Activated T-cell treated with anti-CD3 and anti-CD28 coated beads for 4 hours (primary cell): ENCODE measurements at places on chromosomes 5 and 9.

- no peak for DNase-seq
These were observed 820.0 kb upstream of the SEMA6A start for GRCh38 chr5:117394506-117395157.

DNA sequence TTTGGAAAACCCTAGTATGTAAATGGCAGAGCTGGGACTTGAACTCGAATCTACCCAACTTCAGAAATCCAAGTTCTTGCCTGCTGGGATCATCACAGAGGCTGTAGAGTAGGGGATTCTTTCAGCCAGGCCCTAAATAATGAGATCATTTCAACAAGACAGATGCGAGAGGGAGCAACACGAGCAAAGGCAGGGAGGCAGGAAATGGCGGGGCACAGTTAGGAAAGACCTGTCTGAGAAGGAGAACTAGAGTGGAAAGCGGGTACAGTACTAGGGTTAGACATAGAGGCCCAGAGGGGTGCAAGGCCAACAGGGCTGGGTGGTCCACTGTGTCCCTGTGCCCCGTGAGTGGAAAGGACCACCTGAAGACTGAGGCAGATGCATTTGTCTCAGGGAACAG, 46.1 kb downstream of the MVB12B start:
- no peak for DNase-seq

DNA sequence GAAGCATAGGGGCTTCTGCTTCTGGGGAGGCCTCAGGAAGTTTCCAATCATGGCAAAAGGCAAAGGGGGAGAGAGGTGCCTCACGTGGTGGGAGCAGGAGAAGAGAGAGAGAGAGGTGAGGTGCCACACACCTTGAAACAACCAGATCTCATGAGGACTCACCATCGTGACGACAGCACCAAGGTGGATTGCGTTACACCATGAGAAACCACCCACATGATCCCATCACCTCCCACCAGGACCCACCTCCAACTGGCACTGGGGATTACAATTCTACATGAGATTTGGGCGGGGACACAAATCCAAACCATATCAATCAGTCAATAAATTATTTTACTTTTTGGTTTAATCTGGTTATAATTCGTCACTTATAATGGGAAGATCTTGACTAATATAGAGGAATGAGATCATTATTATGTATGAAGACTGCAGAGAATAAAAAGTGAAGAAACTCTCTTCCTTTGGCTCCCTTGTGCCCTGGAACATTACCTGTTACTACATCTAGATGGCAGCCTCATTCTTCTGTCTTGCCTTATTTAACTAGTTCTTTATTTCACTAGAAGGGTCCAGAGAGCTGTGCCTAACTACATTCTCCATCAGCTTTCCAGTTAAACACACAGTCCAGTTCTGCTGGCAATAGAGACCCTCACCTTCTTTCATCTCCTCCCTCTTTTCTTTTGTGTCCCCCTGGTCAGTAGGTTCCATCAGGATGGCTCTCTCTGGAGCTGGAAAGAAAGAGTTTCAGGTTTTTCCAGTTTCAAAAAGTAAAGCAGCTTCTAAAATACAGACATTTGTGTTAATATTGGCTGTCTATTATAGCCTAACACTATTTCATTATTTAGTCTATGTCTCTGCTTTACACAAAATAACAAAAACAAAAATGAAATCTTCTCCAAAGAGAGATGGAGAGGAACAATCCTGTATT, 21.7 kb upstream of the SPINK7 start:
- DNase-seq = no peak

GRCh38 chr5:41670216-41670615, 159.8 kb upstream of the PLCXD3 start:
- no peak for DNase-seq

DNA sequence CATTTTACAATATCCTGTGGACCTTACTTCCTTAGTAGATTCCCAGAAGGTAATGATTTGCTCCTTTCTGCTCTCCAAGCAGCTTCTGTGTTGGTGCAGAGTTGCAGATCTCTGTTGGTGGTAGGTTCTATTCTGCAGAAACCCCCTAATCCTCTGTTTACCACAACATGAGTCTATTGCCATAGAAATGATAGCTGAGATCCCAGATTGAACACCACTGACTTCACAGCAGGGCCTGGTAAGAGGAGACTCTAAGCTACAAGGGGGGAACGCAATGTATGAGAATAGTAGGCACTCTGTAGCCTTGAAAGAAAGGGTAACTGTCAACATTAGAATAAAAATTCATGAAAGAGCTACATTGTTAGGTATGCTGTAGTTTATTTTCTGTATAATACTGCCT, 59.5 kb downstream of the MUSK start:
- DNase-seq = no peak

GRCh38 chr5:75363726-75364495, 26.9 kb downstream of the HMGCR start:
- DNase-seq = no peak

- DNase-seq = peak; percentile 55
These were observed 121.6 kb downstream of the FBXL17 start for GRCh38 chr5:108260117-108260857.

- no peak for DNase-seq
These were observed 31.8 kb downstream of the NR6A1 start for GRCh38 chr9:124739360-124739759.

DNA sequence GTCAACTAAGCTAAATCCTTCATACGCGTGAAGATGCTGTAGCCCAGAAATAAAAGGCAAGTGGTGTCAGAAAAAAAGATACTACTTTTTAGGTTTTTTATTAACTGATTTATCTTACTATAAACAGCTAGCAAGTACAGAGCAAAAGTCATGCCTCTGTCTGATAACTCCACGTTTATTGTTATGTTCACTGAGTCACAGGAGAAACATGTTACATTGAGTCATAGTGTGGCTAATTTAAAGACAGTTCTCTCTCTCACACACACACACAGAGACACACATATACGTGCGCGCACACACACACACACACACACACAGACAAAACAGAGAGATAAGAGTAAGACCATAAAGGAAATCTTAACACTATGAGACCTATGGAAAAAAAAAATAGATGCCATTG, 770.0 kb upstream of the CDH10 start:
- DNase-seq = no peak

DNA sequence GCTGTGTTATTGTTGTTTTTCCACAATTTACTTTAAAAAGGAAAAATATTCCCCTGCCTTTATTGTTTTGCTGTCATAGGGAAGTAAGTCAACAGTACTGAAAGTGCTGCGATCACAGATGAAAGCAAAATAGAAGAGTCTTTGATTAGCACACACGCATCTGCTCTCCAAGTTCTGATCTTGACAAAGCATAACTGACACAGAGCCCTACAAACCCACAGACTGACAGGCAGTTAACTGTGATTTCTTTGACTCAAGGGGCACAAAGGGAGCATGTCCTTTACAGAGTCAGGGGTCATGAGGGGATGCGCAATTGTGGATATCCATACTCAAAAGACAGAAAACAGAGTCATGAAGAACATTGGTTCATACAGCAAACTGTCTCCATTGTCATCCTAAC, 123.7 kb downstream of the SNCAIP start:
- DNase-seq = no peak

- DNase-seq = no peak
These were observed 29.3 kb downstream of the ATP6V0E1 start for GRCh38 chr5:173012882-173013281.

DNA sequence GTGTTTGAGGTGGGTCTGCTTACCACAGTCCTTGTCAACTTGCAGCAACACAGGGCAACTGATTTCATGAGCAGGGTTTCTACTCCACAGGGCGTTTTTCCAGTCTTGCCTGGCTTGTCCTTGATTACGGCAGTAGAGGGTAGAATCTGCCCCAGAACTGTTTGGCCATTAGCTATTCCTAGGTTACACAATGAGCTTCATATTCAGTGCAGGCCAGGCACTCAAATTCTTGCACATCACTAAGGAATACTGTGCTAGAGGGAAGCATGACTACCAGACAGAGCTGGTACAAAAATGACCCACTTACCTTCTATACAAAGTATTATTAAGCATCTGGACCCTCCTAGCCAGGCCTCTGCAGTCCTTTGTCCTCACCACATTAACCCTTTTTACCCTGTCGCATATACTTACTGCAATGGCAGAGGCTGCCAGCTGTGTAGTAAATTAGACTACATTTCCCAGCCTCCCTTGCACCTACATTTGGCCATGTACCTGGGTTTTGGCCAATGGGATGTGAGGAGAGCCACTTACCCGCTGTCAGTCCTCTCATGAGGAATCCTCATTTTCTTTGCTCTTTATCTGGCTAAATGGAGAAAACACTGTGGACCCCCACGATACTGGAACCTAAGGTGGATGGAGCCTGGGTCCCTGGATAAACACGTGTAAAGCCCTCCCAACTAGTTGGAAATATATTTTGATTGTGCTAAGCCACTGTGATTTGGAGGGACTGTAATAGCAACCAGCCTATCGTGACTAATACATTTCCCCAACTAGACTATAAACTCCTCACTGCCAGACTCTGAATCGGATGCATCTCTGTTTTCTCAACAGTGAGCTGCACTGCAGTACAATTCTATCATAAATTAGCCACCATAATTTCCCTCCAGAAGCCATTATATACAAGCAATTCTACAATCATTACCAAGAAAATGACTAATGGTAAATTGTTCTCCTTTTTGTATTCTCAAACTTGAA, 218.7 kb downstream of the GLIS3 start:
- no peak for DNase-seq

GRCh38 chr9:27549196-27549755, 19.7 kb upstream of the MOB3B start:
- DNase-seq = no peak

DNA sequence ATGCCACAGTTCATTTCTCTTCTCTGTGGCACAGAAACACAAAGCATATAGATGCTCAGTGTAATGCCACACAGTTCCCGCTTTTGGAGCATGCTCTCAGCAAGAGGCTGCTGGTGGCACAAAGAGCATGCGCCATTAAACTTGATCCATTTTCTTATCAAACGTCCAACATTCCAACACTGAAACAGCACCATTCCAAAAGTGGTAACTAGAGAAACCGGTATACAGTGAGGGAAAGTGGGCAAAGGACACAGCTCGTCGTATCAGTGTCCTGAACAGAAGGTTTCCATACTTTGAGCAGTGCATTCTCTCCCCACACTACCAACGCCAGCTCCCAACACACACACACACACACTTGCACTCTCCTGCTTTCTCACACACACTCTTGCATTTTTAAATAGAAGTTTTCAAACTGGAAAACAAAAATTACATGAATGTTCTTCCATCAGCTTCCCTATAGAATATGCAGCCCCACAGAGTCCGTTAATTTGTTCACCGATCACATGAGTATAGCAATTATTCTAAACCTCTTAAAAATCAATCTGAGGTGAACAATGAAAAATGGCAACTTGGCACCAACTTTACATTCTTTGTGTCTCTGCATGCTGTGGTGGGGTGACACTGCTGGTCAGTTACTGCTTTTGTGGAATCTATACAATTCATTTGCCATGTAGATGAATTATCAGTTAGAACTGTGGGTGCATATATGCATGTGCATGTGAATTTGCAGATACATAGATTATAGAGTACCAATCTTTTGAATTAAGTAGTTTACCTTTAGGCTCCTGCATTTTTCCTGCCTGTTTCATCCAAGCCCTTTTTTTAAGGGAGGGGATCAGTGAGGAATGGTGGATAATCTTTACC, 5.7 kb downstream of the NFIB start:
- DNase-seq = no peak

GRCh38 chr5:149605998-149606724, 24.9 kb downstream of the ARHGEF37 start:
- no peak for DNase-seq

GRCh38 chr5:125660231-125660895, 762.8 kb upstream of the GRAMD2B start:
- DNase-seq = no peak

DNA sequence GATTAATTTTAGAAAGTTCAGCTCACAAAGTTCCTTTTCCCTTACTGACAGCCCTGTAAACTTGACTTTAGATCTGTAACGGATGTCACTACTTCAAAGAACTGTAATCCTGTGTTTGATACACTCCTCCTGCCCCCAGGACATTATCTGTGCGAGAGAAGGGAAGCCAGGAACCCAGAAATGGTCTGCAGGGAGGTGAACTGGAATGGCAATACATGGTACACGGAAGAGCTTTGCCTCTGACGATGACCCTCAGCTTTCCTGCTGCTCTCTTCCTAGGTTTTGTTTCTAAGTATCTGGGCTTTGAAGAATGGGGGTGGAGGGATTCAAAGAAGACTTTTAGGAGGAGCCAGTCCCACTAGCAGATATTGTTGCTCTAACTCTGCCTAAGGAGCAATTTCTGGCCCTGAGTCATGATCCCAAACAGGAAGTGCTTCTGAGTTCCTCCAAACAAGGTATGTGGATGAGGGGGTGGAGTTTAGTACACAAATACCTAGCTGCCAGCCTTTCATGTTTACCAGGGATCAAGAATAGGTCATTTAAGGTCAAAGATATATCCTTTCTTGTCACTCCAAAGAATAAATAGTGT, 43.4 kb upstream of the TMC1 start:
- no peak for DNase-seq

GRCh38 chr5:138402640-138403039, 36.2 kb upstream of the REEP2 start:
- DNase-seq = no peak

DNA sequence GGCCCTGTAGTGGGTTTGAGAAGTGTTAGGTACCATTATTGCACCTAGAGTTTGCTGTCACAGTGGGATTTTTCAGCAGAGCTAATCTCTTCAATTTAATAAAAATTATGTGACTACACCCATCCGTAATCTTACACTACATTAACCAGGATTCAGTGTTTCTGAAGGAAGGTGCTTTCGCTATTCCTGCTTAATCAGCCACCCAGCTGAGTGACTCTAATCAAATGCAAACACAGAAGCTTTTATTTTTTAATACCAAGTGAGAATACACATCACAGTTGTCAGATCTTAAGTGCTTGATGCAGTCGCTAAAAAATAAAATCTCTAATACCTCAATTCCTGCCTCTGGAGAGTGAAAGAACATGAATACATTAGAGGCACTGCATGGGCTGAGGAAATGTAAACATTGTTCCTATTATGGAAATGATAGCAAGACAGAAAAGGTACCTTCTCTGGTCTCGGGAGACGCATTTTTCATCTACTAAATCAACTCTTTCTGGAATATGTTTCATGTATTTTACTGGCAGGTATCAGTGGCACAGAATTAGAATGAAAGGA, 125.7 kb downstream of the SEMA6A start:
- DNase-seq = no peak

DNA sequence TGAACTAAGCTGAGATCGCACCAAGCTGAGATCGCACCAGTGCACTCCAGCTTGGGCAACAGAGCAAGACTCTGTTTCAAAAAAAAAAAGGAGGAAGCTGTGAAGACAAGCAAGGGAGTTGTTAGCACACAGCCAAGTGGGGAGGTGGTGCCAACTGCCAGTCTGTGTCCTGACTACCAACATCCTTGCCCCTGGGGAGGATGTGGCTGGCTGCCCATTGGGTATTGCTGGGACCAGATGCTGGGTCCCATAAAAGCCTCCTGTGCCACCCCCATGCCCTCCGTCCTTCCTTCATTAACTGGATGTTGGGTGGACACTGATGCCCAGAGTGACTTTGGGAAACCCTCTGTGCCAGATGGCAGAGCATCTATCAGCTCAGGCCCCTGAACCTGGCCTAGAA, 157.1 kb upstream of the COL5A1 start:
- no peak for DNase-seq
